ENCODE measurements at places on chromosomes 5 and 9.

DNA sequence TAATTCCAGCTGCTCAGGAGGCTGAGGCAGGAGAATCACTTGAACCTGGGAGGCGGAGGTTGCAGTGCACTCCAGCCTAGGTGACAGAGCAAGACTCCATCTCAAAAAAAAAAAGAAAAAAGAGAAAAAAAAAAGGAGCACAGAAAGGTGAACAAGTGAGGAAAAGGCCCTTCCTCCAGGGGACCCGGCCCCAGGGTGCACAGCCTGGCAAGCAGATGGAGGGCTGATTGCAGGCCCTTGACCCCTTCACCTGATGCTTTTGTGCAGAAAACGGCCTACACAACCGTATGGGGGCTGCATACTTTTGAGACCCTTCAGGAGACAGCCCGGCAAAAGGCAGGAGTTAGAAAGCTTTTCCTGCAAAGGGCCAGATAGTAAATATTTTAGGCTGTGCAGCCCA lies 33.9 kb downstream of the HRH2 start:
- DNase-seq: no peak

DNA sequence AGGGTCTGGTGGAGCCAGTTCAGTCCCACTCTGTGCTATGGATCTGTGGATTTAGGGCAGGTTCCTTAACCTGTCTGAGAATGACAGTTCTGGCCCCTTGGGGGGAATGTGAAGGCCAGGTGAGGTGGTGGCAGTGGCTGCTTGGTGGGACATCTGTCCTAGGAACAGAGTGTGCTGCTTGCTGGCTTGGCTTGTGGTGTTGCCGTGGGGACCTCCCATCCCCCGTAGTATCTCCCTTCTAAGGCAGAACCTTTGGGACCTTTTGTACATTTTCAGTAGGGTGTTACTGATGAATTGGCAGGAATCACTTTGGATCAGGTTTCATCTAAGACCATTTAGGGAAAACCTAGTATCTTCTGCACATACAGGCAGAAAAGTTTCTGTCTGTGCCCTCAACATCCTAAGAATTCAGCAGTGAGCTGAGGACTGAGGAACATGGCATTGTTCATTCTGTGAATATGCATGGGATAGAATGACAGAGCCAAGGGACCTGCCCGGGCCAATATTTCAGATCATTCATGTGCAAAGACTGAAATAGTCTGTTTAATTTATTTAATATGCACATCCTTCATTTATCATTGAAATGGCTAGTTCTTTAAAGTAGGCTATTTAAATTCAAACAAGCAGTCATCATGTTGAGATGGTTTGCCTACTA lies 64.6 kb downstream of the WNK2 start:
- no peak for DNase-seq

DNA sequence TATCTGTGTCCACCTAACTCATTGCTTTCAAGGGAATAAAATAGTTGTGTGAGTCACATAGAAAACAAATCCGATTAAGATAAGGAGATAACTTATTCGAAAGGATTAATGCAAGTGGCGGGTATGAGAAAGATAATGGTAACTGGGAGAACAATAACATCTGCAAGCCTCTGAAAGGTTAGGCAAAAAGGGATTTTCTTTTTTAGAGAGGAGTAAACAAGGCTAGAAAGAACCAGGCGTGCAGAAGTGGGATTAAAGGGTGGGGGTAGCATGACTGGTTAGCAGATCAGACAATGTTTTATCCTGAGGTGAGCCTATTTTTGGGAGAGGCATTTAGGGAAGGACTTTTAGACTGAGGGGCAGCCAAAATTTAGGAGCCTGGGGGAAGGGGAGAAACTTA lies 34.7 kb upstream of the JMY start:
- no peak for DNase-seq

DNA sequence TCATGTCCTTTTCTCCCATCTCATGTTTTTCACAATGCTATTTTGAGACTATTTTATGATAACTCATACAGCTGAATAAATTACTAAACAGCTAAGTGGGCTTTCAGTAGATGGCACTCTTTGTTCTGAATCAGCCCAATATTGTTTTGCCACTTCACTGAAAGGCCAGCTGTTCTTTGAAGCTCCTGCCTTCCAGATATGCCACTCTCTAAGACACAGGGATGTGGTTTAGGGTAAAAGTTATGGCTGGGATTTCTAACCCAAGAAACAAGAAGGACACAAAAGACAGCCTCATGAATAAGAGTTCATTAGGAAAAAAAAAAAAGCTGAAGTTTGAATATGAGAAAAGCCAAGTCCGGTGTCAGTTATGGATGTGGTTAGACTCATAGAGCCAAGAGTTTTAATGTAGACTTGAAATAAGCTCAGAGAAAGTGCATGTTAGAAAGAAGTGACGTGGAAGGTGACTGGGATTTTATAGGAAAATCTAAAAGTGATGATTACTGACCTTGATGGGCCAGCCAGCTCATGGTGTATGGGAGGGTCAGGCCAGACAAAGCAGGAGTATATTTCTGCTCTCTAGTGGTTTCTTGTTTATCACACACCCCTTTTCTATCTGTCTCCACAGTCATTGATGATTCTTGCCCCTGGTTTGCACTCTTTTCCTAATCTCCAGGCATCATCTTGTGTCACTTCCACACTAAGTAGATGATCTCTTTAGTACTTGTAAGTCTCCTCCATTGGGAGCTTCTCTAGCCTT lies 488.5 kb downstream of the NR2F1-AS1 start:
- no peak for DNase-seq

DNA sequence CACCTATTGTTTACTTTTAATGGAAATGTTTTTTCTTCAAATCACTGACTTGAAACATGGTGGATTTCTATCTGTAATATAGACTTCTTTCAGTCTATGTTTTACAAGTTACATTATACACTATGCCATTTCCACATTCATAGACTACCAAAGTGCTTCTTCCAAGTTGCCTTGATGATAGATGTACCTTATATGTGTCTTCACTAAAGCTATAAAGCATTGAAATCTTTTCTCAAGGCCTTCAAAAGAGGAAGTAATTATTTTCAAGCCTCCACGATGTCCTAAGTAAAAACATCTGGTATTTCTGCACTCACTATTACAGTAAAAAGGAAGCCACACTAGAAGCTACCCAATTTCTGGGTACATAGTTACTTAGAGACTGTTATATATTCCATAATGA lies 113.3 kb downstream of the FGF10 start:
- no peak for DNase-seq

DNA sequence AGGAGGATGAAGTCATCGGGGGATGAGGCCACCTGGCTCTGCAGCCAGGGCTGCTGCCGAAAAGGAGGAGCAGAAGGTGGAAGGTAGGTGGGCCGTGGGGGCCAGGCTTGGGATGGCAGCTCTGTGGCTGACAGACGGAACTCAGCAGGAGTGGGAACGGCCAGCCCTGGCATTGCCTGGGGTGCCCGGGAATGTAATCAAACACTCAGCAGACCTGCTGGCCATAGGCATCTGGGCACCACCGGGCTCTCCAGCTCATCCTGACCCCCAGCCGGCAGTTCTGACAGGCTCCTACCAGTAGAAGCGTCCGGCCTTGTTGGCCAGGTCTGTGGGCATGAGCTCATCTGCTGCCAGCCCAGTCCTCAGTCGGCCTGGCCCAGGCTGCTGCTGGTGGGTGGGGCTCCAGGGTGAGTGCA lies 4.3 kb upstream of the FAT2 start:
- DNase-seq: no peak

GRCh38 chr5:140322751-140323731 lies 20.1 kb upstream of the PFDN1 start:
- peak; percentile 97 for DNase-seq

DNA sequence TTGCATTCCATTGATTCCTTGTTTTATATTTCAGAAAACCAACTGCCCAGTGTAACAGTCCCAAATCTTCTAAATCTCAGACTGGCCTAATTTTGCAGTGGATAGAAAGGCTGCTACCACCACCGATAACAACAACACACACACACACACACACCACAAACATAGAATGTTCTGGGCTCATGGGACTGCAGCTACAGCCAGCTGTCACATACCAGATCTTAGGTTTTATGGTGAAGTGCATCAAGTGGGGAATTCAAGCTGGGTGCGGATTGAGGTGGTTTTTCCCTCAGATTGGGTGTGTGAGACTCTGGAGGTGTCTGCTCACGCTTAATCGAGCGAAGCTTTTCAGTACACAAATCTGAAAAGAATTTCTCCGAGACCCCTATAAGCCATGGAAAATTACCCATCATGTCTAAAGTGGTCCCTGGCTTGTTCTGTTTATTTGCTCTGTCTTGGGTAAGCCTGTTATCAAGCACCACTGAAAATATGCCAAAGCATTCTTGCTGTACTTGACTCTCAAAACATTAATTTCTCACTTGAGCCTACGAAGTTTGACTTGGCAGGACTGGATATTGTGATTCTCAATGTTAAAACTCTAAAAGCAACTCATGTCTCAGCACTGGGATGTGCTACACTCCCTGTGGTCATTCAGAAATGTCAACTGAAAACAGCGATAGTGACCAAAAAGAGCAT lies 71.1 kb downstream of the ALDH7A1 start:
- DNase-seq: no peak

DNA sequence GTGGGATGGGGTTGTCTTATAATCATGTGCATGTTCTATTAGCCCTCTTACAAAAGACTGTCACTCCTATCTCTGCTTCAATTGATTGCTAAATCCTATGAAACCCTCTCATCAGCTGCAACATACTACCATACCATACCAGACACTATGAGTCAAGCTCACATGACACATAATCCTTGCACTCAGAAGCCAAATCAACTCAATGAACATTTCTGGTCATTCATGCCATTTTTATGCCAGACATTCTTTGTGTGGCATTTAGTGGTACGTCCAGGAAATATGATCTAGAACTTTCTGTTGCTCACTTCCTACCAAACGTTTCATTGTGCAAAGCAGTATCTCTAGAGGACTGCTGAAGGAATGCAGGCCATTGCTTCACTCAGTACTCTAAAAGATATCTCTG lies 159.2 kb upstream of the GNA14 start:
- DNase-seq: peak; percentile 95

DNA sequence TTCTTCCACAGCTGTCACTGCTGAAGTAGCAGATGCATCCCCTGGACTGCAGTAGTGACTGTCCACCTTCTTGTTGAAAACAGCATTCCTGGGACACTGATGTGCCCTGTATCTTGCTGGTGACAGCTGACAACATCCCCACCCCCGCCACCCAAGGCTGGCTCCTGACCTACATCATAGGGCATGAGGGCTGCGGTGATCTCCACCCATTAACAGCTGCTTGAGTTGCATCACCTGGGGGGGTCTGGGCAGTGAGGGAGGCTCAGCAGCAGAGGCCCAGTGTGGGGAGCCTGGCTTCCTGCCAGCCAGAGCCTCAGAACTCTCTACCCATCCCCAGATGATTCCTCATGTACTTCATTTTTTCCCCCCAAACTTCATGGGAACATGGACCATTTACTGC lies 4.1 kb downstream of the PRUNE2 start:
- DNase-seq: no peak

DNA sequence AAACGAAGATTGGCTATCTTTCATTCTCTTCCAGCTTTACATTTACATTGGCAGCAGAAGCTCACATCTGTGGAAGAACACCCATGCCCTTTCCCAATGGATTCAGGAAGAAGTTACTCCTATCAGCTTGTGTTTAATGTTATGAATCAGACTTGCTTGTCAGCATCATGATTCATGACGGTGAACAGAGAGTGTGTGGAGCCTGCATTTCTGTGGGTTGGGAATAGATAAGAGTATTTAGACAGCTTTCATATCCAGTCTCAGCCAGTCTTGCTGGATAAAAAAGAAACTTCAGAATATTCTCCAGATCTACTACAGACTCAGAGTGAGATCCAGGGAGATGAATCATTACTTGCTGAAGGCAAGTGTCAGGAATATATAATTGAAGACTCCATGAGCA lies 812.9 kb upstream of the ZNF608 start:
- DNase-seq: peak; percentile 96

- DNase-seq: no peak
Observed at GRCh38 chr5:82408033-82408432, 129.9 kb upstream of the RPS23 start.

DNA sequence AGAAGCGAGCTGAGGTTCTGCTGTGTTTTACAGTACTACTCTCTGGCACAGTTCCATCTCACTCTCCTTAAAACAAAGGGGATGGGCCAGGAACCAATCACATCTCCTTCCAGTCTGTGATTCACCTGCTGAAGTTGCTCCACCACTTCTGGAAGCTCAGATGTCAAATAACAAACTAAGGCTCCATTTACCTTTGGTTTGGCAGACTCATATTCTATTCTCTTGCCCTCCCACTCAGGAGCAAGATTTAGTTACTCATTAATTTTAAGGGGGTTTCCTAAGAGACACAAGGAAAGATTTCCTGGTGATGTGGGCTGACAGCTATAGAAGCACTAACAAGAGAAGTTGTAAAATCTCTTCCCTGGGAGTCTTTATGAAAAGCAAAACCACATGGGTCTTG lies 37.8 kb upstream of the KIF2A start:
- DNase-seq: no peak

GRCh38 chr5:7347377-7347776 lies 48.6 kb upstream of the ADCY2 start:
- no peak for DNase-seq

DNA sequence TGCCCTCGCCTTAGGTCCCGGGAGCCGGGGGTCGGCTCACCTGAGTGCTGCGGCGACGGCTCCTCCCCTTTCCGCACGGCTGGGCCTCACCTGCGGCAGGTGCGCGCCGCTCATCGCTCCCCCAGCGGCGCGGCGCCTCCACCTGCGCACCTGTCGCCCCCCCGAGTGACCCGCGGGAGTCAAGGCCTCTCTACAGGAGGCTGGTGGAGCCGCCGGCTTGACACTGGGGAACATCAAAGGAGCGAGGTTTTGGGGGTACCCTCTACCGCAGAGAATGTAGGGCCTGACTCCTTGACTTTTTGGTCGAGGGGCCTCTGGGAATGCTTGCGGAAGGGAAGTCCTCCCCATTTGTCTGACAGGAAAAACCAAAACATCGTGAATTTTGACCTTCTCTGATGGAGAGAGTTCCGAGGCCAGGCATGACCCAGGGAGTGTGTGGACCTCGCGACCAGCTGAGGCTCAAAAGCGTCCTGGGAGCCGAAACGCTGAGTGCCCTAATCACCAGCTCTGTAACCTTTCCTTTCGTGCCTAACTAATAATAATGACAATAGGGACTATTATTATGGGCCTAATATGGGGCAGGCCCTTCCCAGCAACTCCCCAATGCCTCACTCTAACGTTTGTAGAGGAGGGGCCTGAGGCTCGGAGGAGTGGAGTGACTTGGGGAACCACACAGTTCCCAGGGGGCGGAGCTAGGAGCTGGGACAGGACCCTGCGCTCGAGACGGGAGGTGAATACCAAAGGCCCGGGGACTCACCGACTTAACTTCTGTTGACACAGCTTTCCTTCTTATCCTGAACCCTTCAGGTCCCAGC lies 714 bp upstream of the IER5L start:
- no peak for DNase-seq

Measured in fibroblast of skin of right quadriceps (primary cell).